ENCODE measurements at places on chromosomes 16 and 17. TPM values are rescaled to one million over a fixed set of nuclear protein-coding genes. Genes with fewer than 3 reads are reported as not detected.

C16orf86 gene
- 6.7 TPM for total RNA-seq

DNAI2 gene
- total RNA-seq, result not detected

CDH16 gene
- total RNA-seq, result 0.10 TPM

BHLHA9 gene
- total RNA-seq, result not detected

KRTAP1-5 gene
- 168 TPM for total RNA-seq

EPX gene
- not detected for total RNA-seq

CHAD gene
- total RNA-seq, result 8.2 TPM

GRAP gene
- total RNA-seq, result 1.5 TPM

KRTAP16-1 gene
- not detected for total RNA-seq

SDR42E2 gene
- total RNA-seq, result not detected

C16orf96 gene
- 0.49 TPM for total RNA-seq

KRTAP4-6 gene
- total RNA-seq, result 0.25 TPM

DOC2B gene
- 8.7 TPM for total RNA-seq

TBC1D3K gene
- not detected for total RNA-seq

CCL5 gene
- 1.3 TPM for total RNA-seq

NUP93 gene
- total RNA-seq, result 40.6 TPM

KATNB1 gene
- 54.9 TPM for total RNA-seq

ASGR1 gene
- 2.0 TPM for total RNA-seq

CLEC3A gene
- total RNA-seq, result not detected

Data from lower leg skin (tissue), 4 donors.